ENCODE measurements at places on chromosomes 1 and 21.

- DNase-seq = peak; percentile 1
Observed at GRCh38 chr1:238982736-238983135, 403.6 kb upstream of the CHRM3 start.

DNA sequence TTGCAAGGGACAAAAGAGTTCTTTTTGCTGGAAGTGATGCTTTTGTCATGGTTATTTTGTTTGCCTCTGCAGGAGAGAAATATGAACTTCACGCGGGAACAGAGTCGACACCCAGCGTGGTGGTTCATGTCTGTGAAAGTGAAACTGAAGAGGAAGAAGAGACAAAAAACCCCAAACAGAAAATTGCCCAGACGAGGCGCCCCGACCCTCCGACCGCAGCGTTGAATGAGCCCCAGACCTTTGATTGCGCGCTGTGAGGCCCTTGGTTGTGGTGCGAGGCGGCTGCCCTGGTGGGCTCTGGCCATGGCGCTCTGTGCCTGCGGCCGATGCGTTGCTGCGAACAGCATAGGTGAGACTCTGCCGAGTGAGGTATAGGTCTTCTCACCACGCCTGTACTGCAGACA lies 20.9 kb upstream of the NCMAP start:
- DNase-seq = no peak

DNA sequence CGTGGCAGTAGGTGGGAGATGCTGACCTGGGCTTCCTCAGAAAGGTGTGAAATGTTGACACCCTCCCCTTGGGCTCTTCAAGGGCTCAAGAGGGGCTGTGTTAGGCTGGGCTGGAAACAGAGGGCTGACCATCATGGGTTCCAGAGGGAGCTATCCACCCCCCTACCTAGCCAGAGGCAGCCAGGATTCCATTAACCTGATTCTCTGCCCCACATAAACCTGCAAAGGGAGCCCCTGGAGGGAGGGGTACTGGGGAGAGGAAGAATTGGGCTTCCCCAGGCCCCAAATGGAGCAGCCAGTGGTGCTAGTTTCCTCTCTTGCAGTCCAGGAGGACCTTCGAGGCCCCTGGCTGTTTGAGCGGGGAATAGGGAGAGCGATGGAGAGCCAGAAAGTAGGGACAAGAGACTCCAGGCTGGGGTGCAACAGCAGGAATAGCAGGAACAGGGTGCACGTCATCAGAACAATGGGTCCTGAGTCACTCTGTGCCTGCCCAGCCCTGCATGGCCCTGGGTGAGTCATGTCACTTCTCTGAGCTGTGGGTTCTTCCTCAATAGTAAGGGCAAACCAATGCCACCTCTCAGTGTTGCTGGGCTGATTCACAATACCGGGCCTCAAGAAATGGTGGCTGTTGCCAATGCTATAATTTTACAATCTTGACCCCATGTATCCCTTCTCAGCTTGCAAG lies 121.2 kb downstream of the EPHB2 start:
- DNase-seq = peak; percentile 79

DNA sequence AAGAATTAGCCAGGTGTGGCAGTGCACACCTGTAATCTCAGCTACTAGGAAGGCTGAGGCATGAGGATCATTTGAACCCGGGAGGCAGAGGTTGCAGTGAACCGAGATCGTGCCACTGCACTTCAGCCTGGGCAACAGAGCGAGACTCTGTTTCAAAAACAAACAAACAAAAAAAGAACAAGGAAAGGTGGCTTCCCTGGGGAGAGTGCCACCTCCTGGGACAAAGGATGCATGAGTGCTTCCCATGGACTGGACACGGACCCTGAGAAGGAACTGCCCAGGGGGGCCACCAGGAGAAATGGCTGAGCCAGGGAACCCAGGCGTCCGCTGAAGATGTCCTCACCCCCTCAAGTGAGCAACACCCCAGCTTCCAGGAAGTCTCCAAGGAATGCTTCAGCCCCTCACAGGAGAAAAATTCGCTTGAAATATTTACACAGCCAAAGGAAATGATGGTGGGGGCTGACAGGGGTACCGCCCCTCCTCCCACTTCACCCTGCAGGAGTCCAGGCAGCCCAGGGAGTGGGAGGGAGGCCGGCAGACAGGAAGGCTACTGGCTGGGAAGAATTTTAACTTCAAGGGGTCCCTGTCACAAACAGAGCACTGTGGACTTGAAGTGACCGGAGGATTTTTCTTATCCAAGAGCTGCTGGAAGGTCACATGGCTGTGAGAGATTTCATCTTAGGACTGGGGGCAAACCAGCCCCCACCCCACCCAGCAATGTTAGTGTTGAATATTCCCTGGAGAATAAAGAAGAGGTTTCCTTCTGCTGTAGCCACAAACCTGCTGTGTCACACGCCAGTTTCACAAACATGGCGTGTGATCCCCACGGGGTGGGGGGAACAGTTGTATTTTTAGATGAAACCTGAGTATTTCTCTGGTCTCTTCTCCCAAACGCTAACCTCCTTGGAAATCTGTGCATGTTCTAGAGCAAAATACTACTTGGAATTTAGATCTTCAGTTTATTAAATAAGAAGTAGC lies 90.8 kb upstream of the SLC25A33 start:
- DNase-seq = peak; percentile 53

GRCh38 chr1:241608379-241609033 lies 31.7 kb downstream of the CHML start:
- no peak for DNase-seq

DNA sequence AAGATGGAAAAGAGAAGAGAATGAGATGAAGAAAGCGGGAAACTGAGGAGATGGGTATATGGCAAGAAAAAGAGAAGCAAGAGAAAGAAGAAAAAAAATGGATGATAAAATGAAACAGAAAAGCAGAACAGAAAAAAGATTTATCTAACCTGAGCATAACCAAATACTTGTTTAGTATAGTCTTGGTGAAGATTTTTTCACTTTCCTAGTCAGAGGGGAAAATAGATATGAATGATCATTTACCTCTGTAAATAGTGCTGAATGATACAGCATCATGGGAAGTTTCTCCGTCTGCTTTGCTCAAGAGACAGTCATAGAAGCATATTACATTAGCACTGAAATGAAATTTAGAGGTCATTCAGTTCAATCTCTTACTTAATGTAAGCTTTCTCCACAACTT lies 36.1 kb upstream of the PLPPR4 start:
- no peak for DNase-seq

GRCh38 chr1:48043622-48044021 lies 46.4 kb upstream of the TRABD2B start:
- DNase-seq = no peak

DNA sequence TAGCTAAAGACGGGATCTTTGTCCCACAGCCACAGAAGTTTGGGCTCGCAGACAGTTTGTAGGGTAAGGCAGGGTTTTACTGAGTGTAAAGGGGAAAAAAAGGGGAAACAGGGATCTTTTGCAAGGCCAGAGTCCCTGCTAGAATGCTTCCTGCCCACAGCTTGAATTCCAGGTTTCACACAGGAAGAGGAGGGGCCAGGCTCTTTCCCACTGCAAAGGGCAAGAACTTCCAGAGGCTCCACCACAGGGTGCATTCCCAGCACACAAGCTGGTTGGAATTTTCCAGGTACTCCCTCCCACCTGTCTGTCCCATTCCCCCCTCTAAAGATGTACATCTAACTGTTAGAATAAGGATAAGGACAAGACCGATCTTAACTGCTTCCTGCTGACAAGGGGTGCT lies 1126.9 kb downstream of the KCNT2 start:
- DNase-seq = no peak

DNA sequence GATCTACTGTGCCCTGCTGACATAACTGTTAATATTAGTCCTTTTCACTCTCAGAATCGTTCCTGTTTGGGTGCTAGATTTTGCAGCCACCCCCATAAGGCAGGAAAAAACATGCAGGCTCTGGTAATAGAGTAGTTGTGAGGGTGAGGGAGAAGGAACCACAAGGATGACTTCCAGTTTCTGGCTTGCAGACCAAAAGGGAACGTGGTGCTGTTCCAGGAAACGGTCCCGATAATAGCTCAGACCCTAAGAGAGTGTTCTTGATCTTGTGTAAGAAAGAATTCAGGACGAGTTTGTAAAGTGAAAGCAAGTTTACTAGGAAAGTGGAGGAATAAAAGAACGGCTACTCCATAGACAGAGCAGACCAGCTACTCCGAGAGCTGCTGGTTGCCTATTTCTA lies 50.7 kb upstream of the RHOU start:
- DNase-seq = no peak

GRCh38 chr1:30889511-30889910 lies 19.0 kb downstream of the SDC3 start:
- DNase-seq = peak; percentile 72

GRCh38 chr1:152252157-152252556 lies 28.2 kb upstream of the HRNR start:
- DNase-seq = no peak

GRCh38 chr1:19359357-19359756 lies 47.2 kb downstream of the SLC66A1 start:
- DNase-seq = no peak

DNA sequence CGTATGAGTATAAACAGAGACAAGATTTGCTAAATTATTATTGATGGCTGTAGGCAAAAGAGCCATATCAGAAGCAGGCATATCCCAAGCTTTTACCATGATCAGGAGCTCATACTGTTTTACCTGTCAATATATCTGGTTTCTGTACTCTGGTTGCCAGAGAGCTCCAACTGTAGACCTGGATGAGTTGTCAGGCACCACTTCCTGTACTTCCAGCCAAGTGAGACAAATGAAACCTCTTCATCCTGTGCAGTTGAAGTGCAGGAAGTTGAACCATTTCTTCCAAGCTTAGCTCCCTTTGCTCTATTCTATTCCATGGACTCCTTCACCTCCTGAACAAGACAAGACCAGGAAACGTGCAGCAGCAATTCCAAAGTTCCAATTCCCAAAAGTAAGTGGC lies 115.6 kb downstream of the ZNF281 start:
- DNase-seq = no peak

DNA sequence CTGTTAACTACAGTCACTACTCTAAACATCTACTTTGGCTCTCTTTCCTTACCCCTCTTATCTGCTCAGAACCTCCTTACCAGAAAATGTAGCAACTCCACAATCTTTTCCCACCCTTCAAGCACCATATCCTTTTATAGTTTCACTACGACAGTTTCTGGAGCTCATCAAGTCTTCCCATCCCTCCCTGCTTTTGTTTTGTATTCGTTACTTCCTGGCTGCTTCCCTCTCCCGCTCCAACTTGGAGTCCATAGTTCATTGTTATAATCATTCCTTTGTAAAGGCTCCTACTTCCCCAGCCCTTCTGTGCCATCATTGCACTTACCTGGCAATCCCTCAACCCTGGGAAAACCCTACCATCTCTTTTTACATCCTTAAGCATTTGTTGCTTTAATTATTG lies 18.0 kb downstream of the MPZL1 start:
- no peak for DNase-seq

DNA sequence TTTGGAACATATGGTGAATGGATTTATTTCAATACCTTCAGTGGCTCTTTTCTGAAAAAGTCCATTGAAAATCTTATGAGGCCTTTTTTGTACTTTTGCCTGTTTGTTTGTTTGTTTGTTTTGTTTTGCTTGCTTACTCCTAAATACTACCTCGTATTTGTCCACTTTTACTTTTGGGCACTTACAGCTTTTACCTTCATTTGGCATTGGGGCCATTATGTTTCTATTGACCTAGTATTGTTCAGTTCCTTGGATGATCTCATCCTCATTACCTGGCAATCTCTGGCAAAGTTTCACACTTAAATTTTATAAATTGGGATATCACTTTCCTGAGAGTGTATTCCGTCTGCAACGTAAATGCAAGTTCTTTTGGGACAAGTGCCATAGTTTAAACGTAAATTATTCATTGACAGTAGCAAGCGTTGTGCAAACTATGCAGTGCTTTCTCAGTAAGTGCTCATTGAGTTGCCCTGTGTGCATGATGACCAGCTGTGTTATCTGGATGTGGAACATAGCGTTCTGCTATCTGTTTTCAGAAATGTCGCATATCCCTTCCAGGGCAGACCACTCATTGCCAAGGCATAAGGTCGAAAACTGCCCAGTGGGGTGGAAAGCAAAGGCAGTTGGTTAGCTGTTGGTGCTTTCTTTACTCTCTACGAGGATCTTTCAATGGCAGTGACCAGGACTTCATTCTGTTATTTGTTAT lies 51.1 kb downstream of the LRRC8D start:
- no peak for DNase-seq

GRCh38 chr1:215824245-215824644 lies 257.1 kb downstream of the KCTD3 start:
- DNase-seq = peak; percentile 23

Measured in fibroblast of skin of abdomen (primary cell).